AML-193 (cell line): ENCODE measurements at places on chromosomes 3 and 15.

DNA sequence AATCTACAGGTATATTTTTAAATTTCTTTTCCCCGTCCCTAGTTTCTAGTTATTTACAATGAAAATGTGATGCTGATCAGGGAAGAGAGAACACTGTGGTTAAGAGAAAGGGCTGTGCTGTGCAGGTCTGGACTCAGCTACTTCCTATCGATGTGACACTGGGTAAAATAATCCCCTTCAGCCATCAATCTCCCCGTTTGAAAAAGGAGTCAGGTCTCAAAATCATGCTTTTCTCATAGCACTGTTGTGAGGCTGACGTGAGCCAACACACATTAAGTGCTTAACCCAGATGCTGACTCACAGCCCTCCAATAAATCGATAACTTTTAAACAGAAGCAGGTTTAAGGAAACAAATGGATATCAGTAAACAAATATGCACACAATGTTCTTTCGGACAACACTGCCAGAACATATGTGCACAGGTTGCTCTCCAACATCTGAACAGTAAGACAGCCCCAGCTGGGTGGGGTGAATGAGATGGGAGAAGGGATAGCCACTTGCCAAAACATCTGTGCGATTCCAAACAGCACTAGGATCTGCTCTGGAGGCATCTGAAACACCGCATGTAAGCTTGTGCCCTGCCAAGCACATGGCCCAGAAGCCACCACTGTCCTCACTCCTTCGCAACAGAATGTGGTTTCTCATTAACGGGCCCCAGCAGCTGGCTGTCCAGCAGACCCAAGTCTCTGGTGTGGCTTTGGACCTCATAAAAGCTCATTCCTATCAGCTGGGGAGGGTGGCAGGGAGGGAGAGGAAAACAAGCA lies 143.2 kb upstream of the PRICKLE2 start:
- DNase-seq, result no peak

GRCh38 chr3:153291059-153291685 lies 129.1 kb downstream of the RAP2B start:
- DNase-seq, result peak; percentile 82

- no peak for DNase-seq
These were observed 52.0 kb downstream of the LPP start for GRCh38 chr3:188205992-188206416.

- no peak for DNase-seq
These were observed 8.6 kb downstream of the NCEH1 start for GRCh38 chr3:172702256-172702655.

DNA sequence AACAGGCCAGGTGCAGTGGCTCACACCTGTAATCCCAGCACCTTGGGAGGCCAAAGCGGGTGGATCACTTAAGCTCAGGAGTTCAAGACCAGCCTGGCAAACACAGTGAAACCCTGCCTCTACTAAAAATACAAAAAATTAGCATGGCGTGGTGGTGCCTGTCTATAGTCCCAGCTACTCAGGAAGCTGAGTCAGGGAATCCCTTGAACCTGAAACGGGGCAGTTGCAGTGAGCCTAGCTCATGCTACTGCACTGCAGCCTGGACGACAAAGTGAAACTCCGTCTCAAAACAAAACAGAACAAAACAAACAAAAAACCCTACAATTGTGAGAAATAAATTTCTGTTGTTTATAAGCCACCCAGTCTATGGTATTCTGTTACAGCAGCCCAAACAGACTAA lies 94.7 kb downstream of the PIK3CB start:
- DNase-seq, result no peak

DNA sequence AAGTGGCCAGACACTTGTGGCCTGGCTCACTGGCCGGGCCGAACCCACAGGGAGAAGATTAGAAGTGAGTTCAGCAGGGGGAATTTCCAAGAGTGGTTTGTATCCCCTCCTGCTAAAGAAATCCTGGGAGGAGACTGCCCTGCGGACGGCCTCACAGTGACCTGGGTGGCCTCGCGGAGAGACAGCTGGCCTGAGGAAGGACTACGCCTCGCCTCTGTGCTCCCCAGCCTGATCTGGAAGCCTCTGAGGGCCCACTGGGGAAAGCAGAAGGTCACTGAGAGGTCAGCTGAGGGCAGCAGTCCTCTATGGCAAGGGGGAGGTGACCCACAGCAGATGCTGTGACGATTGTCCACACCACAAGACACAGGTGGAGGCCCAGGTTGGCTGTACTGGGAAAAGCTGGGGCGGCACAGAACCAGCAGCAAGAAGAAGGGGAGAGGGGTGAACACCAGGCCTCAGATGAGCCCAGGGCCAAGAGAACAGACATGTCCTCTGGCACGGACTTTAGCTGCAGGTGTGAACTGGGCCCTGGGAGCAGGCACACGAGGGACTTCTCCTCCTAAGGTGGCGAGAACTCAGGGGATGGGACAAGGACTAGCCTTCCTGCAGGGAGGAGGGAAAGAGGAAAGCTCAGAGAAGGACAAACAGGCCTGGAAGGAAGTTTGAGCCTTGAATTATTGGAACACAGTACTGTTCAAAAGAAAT lies 37.2 kb upstream of the DLG1 start:
- no peak for DNase-seq

DNA sequence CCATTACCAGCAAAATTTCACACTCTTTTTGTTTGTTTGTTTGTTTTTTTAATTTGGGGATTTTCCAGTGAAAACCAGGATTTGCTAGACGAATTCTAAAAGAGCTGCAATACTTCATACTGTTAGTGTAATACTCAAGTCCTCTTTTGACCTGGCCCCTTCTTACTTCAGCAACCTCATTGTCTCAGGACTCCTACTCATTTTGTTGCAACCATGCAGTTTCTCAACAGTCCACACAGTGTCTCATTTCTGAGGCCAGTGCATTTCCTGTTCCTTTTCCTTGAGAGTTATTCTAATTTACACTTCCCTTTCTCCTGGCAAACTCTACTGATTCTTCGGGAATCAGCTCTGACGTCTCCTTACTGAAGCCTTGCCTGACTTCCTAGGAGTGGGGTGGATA lies 35.6 kb downstream of the NSUN3 start:
- DNase-seq, result peak; percentile 98

DNA sequence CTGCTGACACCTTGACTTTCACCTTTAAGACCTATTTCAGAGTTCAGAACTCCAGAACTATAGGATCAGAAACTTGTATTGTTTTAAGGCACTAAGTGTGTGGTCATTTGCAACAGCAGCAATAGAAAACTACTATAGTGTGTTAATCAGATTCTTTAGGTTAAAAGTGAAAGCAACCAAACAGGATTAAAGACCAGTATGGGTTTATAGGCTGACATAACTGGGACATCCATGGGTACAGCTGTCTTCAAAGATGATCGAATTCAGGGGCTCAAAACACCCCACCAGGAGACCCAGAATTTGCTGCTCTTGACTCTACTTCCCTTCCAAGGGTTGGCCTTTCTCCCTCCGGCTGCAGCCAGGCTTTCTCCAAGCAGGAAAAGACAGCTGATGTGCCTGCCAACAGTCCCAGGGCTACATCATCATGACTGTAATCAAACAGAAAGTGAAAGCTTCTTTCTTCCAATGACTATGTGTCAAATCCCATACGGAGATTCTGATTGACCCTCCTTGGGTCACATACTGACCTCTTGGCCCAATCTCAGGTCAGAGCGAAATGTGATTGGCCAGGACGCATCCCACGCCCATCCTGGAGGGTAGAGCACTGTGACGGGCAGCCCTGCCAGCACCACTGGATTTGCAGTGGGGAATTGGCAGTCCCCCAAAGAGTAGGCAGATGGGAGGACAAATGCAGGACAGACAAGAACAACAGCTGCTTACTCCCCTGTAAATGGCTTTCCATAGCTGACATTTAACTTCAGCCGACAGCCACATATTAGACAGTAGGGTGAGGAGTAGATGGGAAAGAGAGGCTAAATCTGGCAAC lies 51.4 kb upstream of the RNF7 start:
- DNase-seq, result no peak

- no peak for DNase-seq
These were observed 16.8 kb downstream of the OR4F15 start for GRCh38 chr15:101828774-101829173.

GRCh38 chr3:66490984-66491383 lies 9.8 kb downstream of the LRIG1 start:
- DNase-seq, result no peak

GRCh38 chr15:57037548-57037947 lies 119.1 kb downstream of the TCF12 start:
- DNase-seq, result no peak

DNA sequence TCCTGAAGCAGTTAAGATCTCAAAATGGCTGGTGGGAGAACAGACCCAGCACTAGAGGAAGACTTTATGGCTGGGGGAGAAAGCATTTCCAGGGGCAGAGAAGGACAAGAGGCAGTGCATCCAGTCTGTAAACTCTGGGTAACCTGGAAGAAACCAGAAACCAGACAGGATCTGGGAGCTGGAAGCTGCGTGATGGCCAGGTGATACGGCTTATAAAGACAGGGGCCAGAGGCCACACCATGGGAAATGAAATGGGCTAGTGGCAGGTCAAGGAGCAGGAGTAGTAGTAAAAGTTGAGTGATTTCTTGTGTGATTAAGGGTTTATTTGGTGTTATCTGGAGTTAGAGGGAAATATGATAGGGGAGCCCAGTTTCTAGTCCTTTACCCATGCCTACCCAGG lies 144.7 kb upstream of the ARRDC4 start:
- DNase-seq, result no peak

GRCh38 chr3:69941037-69941436 lies 58.5 kb upstream of the SAMMSON start:
- no peak for DNase-seq

- peak; percentile 74 for DNase-seq
These were observed 89.2 kb upstream of the MEF2A start for GRCh38 chr15:99476413-99477222.

DNA sequence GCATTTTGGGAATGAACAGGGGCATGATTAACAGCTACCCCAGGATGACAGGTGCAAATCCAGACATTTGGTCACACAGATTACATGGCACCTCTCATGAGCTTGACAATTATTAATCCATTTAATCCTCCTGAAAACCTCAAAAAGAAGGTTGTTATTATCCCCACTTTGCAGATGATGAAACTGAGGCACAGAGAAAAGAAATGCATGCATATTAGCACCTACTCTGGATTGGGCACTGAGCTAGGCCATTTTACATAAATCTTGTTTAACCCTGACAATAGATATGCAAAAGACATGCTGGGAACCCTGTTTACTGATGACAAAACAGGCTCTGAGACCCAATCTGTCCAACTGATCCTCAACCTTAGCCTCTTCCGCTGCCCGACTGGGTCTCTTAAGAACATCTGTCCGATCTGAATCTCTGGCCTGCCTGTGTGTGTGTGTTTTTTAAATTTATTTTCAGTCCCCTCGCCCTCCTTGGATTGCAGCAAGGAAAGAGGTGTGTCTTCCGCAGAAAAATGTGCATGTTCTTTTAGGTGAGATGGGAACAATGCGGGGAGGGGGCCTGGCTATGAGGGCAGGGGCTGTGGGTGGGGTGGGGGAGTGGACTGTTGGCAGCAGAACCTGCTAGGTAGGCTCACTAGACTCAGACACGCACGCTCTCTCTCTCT lies 162.5 kb downstream of the WNT7A start:
- no peak for DNase-seq

GRCh38 chr3:103082501-103082900 lies 647.7 kb downstream of the ZPLD1 start:
- DNase-seq, result no peak

GRCh38 chr15:75982468-75982867 lies 29.8 kb downstream of the NRG4 start:
- peak; percentile 27 for DNase-seq

- DNase-seq, result peak; percentile 40
These were observed 54.8 kb upstream of the TNFSF10 start for GRCh38 chr3:172577987-172578570.

- DNase-seq, result no peak
These were observed 9.3 kb downstream of the PLXNB1 start for GRCh38 chr3:48420561-48420960.

DNA sequence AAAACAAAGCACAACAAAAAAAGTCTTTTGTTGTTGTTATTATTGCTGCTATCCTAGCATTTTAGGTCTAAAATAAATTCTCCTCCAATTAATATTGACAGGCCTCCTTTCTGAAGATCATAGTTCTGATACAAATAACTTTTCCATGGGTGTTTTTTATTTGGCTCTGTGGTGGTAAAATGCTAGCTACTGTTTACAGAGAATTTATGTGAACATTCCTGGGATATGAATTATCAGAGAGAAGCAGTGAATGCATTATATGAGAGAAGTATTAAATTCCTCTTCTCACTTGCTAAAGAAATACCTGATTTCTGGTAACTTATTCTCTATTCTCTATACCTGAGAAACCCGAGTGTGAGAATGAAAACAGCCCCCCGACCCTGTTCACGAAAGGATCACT lies 57.5 kb upstream of the TMCO5A start:
- DNase-seq, result no peak

- DNase-seq, result no peak
These were observed 76.2 kb upstream of the TMEM108 start for GRCh38 chr3:132961991-132962390.

GRCh38 chr3:169764312-169764881 lies 463 bp downstream of the TERC start:
- peak; percentile 92 for DNase-seq

DNA sequence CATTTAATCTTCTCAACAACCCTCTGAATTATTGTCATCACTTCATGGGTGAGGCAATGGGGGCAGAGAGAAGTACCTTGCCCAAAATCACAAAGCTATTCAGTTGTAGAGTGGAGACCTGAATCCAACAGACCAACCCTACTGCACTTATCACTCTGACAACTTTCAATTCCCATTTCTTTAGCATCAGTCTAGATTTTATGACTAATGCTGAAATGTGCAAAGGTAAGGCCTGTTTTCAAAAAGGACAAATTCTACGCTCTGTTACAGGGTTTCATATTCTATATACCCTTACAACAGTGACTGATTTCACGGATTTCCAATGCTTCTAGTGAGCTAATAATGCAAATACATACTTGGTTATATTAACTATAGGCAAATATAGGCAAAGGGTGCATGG lies 286.0 kb downstream of the ADAMTS17 start:
- no peak for DNase-seq

DNA sequence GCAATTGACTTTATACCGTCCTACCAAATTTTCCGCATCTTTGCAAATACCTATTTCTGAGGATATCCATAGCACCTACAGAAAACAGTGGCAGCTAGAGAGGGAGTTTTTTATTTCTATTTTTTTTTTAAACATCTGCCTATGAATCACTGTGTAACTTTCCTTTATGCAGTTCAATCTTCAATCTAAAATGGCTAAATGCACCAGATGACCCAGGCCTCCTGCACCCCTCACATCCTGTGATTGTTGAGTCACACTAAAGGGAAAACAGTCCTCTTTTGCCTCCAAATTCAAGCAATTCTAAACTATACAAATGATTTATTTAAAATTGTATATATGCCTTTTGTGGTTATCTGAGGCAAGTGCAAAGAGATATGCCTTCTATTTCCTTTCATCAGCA lies 20.1 kb upstream of the BCL6 start:
- DNase-seq, result no peak

DNA sequence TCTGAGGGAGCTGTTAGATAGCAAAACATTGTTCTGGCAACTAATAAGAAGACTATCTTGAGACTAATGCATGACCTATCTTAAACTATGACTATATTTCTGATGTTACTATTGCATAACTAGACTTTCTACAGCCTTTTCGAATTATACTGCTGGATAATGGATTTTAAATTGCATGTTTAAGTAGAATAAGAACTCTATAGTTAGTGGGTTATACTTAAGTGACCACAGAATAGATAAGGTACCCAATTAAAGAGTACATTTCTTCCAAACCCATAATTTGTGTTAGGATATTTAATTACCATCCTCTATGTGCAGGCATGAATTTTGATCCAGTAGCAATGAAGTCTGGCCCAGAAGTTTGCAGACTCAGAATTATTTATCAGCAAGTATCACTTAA lies 44.6 kb upstream of the SPPL2A start:
- DNase-seq, result no peak
